ENCODE measurements at places on chromosomes 2 and 18.

- DNase-seq, result no peak
Observed at GRCh38 chr2:218745559-218746469, 35.2 kb downstream of the TTLL4 start.

- no peak for DNase-seq
Observed at GRCh38 chr2:102826904-102827303, 65.1 kb downstream of the TMEM182 start.

DNA sequence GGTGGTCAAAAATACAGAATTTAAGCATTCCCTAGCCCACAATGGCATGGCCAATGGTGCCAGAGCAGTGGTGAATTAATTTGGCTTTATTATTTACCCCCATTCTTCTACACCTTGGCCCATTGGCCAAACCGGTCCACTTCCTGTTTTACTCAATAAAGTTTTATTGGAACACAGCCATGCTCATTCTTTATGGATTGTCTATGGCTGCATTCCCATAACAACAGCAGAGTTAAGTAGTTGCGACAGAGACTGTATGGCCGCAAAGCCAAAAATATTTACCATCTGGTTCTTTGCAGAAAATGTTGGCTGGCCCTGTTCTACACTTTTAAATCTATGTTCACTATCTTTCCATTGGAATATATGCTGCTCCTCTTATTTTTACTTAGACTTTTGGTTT, 130.3 kb upstream of the CCDC68 start:
- no peak for DNase-seq

- DNase-seq, result no peak
Observed at GRCh38 chr2:174997110-174997509, 8.1 kb downstream of the CHN1 start.

DNA sequence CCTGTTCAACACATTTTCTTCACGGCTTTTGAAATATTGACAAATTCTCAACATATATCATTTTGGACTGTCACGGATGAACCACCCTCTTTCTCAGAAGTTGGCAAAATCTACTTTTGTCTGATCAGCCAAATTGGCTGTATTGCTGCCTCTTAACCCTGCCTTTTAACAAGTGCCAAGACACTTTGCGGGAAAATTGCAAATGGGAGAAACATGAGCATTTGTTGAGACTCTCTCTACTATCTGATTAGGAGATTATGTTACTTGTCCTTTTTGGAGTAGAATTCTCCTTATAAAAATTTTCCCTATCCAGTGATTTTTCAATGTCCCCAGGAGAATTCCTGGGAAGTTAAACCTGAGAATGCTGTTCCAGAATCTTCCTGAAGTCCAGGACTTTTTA, 256.2 kb upstream of the ZSWIM2 start:
- no peak for DNase-seq

- DNase-seq, result no peak
Observed at GRCh38 chr2:201344663-201345366, 12.3 kb downstream of the FLACC1 start.

DNA sequence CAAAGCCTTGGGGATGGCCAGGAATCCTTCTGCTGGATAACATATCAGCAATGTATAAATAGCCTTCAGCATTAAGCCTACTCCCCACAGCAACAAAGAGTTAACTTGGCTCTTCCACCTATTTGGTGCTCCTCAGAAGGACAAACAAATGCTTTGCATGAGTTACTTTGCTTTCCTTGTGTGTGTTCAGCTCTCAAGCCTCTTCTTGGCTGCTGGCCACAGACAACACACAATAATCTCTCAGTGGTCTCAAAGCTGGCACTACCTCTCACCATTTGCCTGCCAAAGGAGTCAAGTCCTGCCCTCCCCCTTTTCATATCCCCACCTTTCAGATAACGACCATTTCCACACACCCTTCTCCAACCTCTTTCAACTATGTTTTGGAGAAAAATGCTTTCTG, 17.5 kb downstream of the FTCDNL1 start:
- DNase-seq, result no peak

DNA sequence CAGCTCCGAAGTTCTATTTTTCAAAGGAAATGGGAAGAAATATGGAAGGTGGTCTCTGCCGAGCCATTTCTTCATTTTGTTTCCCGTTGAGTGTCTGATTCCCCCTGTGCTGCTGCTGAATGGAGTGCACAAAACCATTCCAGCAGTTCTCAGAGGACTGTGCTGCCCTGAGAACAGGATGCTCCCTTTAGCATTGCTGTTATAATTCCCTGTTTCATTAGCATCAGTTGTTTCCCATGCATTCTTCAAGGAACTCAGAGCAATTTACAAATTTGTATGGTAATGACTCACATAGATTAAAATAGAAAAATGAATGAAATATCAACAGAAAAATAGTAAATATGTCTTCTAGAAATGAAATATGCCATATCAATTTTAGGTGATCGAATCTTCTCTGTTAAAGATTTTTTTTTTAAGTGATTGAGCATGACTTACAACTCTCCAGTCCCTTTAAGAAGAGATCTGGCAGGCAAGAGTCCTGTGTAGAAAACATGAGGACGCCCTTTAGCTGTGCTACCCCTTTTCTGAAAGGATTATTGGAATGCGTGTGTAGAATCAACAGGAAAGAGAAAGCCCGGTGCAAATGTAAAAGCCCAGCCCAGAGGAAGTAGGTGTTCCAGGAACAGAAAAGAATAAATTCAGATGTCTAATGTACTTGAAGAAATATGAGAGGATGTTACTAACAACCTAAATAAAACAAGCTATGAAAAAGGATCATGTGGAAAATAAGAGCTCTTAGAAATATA, 118.5 kb downstream of the ATP9B start:
- DNase-seq, result no peak

DNA sequence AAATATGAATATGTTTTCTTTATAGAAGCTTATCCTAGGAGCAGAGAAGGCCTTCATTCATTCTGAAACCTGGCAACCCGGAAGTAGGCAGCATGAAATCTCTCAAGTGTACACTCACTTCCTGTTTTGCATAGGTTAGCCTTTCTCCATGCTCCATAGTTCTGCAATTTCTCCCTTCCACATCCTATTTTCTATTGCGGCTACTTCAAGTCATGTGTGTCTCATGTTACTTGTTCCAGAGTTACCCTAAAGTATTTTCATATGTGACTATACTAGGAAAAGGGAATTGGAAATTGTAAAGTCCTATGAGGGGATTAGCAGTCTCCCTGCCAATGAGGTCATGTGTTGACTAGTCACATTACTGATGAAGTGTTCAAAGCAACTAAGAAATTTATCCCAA, 320.6 kb downstream of the NCKAP5 start:
- no peak for DNase-seq

DNA sequence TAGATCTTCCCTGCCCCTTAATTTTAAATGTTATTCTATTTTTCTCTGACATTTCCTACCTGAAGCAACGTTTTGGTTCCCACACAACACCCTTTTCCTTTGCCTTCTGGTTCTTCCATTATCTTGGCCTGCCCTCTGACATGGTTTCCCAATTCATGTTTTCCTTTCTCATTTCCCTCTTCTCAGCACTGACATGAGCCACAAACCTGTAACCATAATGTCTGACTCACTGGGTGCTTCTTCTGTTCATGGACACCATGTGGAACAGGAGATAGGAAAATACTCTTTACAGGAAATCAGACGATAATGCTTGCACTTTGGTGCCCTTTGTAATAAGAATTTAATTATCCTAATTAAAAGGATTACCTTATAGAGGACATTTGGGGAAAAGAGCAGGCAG, 142.0 kb downstream of the ZEB2 start:
- no peak for DNase-seq

GRCh38 chr2:8674420-8675009, 7.3 kb upstream of the ID2 start:
- no peak for DNase-seq

GRCh38 chr2:145569108-145569507, 1049.2 kb upstream of the ZEB2 start:
- no peak for DNase-seq

DNA sequence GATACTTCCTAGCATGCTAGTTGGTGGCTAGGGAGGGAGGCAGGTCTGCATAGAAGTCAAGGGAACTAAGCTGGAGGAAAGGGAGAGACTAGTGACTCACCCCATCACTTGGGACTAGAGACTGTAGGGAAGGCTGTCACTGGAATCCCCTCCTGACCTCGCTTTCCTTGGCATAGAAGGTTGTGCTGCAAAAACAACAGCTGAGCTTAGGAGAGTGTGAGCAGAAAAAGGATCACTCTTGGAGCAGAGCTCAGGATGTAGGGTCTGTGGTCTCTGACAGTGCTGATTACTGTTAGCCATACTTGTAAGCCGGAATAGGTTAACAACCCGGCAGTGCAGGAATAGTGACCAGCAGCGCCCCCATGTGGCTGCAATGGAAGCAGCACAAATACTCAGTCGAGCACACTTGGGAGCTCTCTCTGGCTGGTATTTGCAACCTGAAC, 66.9 kb upstream of the SMAD2 start:
- DNase-seq, result no peak

DNA sequence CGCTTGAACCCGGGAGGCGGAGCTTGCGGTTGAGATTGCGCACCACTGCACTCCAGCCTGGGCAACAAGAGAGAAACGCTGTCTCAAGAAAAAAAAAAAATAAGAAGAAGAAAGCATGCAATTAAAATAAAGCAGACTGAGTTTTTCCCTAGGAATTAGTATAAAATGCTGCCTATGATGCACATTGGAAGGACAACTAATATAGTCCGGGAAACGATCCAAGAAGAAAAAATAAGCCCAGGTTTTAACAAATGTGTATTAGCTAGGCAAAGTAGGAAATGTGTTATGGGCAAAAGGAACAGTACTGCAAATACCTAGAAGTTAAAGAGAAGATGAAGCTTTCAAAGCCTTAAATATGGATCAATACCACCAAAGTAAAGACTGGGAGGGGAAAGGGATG, 64.0 kb downstream of the SPIRE1 start:
- no peak for DNase-seq

DNA sequence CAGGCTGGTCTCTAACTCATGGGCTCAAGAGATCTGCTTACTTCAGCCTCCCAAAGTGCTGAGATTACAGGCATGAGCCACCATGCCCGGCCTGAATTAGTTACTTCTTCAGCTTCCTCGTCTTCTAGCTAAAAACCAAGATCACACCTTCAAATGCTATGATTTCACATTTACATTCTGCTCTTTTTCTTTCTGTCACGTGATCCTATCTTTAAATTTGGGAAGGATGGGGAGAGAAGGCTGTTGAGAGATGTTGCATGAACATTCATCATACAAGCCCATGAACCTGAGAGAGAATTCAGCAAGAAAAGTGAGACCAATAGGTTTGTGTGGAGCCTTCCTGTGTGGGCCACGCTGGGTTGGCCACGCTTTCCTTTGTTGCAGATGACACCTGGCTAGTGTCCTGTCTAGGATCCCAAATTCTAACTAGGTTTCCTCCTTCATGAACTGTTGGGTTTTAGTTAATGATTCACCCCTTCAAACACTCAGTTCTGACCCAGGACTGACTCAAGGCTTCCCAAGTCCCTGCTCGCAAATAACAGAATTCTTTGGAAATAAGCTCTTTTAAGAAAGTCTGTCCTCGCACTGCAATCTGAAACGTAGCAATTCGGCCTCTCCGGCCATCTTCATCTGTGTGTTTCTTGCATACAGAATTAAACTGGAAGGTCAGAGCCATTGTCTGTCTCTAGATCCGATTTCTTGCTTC, 57.3 kb upstream of the CREB1 start:
- DNase-seq, result no peak

- DNase-seq, result no peak
Observed at GRCh38 chr2:237633061-237633561, 5.7 kb downstream of the LRRFIP1 start.

- DNase-seq, result no peak
Observed at GRCh38 chr2:172398440-172398839, 28.9 kb upstream of the ITGA6 start.

GRCh38 chr18:22951823-22952222, 18.7 kb downstream of the RBBP8 start:
- no peak for DNase-seq

- no peak for DNase-seq
Observed at GRCh38 chr2:23647563-23647962, 262.6 kb downstream of the KLHL29 start.

GRCh38 chr18:2777241-2777640, 69.6 kb upstream of the EMILIN2 start:
- DNase-seq, result no peak

- DNase-seq, result no peak
Observed at GRCh38 chr2:221606424-221606823, 34.3 kb upstream of the EPHA4 start.

DNA sequence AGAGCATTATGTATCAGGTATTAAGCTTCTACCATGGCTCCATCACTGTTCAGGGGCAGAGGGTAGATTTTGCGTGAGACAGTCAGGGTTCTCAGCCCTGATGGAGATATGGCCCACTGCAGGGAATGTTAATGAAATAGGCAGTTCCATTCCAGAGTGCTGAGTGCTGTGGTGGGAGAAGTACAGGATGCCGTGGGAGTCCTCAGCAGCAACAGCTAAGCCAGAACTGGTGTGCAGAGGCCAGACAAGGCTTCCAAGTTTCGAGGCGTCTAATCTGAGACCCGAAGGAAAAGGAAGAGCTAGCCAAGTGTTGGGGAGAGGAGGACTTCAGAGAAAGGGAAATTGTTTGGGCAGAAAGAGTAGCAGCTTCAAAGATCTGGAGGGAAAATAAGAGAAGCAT, 30.2 kb upstream of the MAPRE2 start:
- DNase-seq, result no peak

GRCh38 chr2:101341901-101342624, 33.6 kb upstream of the RNF149 start:
- DNase-seq, result peak; percentile 53

GRCh38 chr2:204150721-204151120, 214.2 kb downstream of the ICOS start:
- no peak for DNase-seq

DNA sequence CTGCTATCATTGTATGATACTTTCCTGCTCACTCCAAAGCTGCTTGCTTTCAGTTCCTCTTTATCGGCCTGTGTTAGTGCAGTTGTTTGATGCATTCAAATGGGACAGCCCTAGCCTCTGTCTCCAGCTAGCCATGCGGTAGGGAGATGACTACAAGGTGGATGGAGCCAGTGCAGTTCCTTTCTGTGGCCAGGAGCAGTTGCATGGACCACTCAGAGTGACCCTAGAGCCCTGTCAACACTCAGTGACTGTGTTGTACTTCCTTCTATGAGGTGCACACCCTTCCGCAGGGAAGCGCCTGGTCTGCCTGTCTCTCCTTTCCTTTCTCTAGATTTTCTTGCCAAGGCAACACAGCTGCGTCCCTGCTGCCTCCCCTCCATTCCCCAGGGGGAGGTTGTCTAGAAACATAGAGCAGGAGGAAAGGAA, 33.8 kb downstream of the KCNS3 start:
- DNase-seq, result no peak

DNA sequence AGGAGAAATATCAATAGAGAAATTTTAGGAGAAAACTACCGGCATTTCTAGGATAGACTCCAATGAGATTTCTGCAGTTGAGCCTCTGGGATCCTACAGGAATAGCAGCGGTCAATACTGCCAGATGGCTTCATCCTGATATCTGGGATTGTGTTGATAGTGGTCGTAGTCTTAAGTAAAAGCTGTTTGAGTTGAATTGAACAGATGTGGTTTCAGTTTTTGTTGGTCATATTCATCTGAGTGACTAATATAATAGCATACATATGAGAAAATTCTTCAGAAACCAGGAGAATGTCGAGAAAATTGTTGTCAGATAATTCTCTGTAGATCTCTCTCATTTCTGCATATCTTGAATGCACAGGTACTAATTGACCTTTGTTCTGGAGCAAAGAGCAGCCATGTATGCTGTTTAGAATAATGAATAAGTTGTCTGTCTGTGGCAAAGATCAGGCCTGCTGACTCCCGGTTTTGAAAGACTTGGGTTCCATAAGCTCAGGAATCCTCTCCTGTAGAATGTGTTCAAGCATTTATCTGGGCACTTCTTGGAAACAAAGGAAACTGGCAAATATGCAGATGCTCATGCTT, 288.1 kb downstream of the TMX3 start:
- DNase-seq, result no peak

- DNase-seq, result no peak
Observed at GRCh38 chr2:126664234-126664633, 8.3 kb downstream of the GYPC start.
